ENCODE measurements at places on chromosomes 6 and 20.

GRCh38 chr6:3061501-3061941 lies 6.8 kb upstream of the RIPK1 start:
- peak; percentile 70 for DNase-seq

DNA sequence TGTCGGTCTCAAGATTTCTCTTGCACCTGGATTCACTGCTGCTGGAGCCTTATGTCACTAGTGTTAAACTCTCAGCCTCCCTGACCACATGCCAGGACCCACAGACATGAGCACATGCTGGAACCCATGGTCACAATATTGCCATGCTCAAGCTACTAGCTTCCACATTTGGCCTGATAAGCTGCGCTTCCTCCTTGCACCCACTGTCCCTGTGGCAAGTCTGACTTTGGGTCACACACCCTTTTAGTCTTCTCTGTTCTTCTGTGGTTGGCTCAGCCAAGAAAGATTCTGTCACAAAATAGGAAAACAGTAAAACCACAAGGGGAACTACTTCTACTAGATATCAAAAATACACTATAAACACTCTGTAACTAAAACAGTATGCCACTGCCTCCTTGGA lies 68.9 kb upstream of the HDAC2 start:
- DNase-seq: no peak

GRCh38 chr6:52335576-52335975 lies 26.4 kb upstream of the PAQR8 start:
- no peak for DNase-seq

DNA sequence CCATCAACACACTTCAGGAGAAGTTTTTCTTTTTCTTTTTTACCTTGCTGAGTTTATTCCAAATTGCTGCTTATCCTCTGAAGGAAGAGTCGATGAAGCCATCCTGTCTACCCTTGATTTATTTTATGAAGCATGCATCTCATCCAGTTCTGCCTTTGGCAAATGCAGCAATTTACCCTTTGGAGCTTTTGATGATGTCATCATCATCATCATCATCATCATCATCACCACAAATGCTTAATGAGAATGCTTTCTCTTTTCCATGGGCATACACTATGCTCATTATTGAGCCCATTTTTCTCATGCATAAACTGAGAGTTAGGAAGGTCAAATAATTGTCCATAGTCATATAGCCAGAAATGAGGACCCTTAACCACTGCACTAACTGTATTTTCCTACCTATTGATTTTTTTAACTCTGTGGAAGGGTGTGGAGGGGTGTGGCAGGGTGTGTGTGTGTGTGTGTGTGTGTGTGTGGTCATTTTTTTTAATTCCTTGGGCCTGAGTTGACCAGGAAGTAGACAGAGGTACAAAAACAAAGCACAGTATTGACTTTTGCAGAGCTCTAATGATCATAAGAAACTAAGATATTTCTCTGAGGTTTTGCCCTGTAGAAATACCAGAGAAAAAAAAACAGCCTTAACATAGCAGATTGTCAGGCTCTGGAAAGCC lies 82.8 kb downstream of the COL9A1 start:
- no peak for DNase-seq

DNA sequence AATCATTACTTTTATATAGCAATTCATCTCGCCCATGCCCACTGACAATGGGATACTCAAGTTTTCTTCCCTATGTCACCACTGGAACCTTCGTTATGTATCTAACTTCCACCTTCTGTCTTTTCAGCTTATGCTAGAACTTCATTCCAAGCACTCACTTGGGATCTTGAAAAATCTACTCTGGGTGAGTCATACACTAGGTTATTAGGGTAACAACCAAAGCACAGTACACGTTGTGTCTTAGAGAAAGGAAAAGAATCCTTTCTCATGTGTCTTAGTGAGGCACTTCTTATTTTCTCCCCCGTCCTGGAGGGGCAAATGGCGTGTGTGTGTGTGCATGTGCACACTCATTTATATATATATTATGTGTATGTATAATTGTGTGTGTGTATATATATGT lies 18.3 kb upstream of the FAM162B start:
- peak; percentile 4 for DNase-seq

- DNase-seq: no peak
Observed at GRCh38 chr6:21986703-21987102, 310.1 kb downstream of the PRL start.

- DNase-seq: no peak
Observed at GRCh38 chr6:147260091-147260490, 55.9 kb downstream of the STXBP5 start.

- no peak for DNase-seq
Observed at GRCh38 chr20:56382696-56383095, 9.3 kb downstream of the AURKA start.

DNA sequence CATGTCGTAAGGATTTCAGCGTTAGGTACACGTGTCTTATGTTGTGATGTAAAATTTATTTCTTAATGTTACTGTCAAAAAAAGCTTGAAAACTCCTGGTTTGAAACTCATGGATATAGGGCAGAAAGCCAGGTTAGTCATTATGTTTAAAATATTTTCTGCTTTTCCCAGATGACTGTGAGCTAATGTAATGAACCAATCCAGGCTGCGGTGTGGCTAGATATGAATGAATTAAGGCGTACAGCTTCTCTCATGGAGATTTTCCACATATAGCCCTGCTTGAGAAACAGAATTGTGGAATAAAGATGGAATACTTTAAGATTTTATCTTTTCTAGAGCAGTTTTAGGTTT lies 80.3 kb upstream of the STMND1 start:
- DNase-seq: no peak

- no peak for DNase-seq
Observed at GRCh38 chr20:10180651-10181235, 37.9 kb upstream of the SNAP25 start.

GRCh38 chr20:2162125-2162822 lies 60.6 kb downstream of the STK35 start:
- no peak for DNase-seq

DNA sequence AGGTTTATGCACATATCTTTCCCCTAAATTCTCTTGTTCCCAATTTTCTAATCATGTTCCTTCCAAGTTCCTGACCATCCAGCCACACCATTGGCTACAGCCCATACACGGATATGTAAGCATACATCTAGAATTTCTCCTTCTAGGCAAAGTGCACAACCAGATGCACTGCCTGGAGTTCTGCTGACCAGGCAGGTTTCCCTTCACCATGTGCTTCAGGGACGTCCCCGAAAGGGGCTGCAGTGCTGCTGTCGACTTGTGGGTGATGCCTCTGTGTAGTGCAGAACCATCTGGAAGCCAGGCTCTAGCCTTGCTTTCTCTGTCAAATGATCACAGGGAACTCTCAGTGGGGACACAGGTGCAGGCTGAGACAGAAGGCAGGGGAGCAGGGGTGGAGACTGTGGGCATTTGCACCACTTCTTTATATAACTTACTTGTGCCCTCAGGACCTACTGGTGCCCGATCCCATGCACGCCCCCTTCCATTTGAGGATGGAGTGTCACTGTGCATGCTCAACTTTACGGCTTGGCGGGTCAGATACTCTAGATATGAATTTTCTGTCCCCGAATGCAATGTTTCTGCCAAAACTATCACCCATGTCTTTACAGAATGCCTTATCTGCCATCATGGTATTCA lies 37.5 kb upstream of the SMOC2 start:
- no peak for DNase-seq

DNA sequence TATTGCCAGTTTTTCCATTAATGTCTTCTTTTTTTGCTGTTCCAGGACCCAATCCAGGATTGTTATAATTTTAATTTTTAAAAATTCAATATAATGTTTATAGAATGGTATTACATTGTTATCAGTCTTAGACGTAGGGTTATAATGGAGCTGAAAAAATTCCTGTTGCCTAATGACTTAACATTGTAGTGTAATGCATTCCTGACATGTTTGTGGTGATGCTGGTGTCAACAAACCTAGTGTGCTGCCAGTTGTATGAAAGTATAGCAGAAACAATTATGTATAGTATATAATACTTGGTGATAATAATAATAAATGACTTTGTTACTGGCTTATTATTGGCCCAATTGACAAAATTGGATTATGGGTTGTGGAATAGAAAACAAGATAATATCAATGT lies 30.4 kb downstream of the KIZ start:
- peak; percentile 9 for DNase-seq

DNA sequence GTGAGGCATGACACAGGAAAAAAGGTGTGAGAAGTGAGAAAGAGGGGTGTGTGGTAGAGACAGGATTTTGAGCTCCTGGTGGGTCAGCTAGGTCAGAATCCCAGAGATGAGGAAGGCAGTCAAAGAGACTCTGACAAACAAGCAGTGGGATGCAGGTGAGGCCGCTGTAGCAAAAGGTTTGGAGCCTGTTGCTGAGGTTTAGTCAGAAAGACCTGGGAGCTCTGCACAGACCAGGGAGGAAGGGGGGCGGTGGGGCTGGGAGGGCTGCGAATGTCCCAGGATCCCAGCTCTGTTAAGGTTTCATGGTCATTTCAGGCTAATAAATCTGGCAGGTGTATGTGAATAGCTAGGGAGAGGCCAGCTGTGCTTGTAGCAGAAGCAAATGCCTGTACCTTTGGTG lies 373.9 kb upstream of the SYNCRIP start:
- no peak for DNase-seq

DNA sequence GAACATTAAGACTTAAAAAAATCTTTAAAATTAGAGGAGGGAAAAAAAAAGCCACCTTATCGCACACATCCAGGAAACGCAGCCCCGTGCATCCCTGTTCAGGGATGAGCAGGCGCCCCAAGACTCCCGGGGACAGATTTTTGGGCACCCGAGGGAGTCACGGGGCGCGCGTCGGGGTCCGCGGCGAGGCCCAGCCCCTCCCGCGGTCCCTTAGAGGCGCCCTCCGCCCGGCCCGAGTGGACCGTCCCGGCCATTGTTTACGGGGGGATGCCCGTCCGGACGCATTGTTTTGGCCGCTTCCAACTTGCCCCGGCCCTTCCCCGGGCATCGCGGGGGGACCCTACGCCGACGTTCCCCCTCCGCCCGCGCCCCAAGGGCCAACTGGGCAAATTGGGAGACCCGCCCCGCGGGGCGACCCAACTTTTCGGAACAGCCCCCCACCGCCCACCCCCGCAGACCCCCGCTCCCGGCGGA lies 610 bp downstream of the ZNF217 start:
- peak; percentile 45 for DNase-seq

DNA sequence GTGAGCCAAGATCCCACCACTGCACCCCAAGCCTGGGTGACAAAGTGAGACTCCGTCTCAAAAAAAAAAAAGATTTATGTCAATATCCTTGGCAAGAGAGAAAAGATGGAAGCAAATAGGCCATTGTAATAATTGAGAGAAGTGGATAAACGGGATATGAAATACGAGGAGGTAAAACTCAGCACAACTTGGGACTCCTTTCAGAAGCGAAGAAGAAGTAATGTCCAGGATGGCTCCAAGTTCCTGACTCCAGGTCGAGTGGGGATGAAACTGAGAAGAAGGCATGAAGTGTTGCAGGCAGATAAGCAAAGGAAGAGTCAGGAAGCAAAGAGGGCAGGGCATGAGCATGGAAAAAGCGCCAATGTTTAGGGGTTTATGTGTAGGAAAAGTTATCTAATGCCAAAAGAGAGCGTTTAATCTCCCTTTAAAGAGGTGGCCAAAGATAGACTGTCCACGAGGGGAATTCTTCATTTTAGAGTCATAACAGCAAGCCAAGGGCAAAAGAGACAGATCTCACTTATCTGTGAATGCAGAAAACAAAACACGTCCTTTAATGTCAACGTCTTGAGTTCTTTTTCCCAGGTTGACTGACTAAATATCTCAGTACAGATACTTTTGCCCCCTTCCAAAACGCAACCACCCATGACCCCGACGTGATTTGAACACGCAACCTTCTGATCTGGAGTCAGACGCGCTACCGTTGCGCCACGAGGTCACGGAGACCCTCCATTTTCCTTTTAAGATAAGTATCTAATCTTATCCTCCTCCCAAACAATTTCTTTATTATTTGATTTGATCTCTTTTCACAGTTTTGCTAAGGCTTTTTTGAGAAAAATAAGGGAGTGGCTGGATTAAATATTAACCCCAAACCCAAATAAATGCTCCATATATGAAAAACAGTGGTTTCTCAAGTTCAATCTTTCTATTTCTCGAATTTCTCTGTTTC lies 46.3 kb upstream of the BTN3A2 start:
- DNase-seq: peak; percentile 30

GRCh38 chr6:87736809-87737540 lies 34.9 kb upstream of the AKIRIN2 start:
- DNase-seq: no peak

DNA sequence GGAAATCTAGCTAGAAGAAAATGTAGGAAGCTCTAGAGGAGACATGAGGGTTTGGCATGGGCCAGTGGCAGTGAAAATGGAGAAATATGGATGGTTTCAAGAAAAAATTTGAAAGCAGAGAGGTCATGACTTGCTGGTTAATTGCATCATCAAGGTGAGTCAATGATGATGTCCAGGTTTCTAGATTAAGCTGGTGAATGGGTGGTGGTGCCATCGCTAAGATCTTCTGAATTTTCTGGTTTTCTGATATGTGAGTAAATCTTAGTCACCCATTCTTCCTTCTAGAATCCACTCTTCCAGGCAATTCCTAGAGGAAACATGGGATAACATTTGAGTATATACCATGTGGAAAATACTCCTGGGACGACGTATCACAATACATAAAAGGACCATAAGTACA lies 25.0 kb downstream of the SH3BGRL2 start:
- DNase-seq: no peak

GRCh38 chr20:38075161-38075998 lies 41.8 kb downstream of the RPRD1B start:
- DNase-seq: no peak

DNA sequence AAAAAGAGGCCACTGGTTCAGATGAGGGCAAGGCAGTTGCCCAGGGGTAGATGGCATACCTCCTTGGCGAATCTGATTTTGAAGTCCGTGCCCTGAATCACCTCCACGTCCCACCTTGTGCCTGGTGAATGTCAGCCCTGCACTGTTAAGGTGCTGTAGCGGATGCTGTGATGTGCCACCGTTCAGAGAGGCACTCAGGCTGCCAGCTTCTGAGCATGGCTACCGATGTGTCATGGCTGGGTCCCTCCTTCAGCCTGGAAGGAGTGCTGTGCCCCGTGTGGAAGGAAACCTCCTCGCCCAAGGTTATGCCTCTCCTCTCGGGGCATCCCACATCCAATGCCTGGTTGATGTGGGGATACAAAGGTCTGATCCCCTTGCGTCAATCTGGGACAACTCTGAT lies 43.6 kb downstream of the UST start:
- DNase-seq: no peak

DNA sequence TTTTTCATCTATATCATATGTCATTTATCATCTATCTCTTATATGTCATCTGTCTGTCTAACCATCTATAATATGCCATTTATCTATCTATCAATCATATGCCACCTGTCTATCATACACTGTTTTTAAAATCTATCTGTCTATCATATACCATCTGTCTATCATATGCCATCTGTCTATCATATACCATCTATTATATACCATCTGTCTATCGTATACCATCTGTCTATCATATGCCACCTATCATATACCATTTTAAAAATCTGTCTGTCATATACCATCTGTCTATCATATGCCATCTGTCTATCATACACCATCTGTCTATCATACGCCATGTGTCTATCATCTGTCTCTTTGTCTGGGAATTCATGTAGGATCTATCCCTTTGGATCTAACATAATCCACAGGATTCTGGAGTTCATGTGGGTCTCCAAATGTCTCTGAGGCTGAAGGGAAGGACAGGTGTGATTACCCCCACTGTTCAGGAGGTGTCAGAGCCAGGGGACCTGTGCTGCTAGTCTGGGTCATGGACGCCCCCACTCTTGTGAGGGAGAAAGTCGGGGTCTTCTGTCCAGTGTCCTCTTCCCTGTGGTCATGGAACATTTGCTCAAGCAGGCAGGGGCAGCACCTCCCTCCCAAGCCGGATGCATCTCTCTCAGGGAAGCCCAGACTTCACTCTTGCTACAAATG lies 36.9 kb upstream of the FRMD1 start:
- DNase-seq: no peak
